ENCODE measurements at places on chromosomes 11 and 22.

DNA sequence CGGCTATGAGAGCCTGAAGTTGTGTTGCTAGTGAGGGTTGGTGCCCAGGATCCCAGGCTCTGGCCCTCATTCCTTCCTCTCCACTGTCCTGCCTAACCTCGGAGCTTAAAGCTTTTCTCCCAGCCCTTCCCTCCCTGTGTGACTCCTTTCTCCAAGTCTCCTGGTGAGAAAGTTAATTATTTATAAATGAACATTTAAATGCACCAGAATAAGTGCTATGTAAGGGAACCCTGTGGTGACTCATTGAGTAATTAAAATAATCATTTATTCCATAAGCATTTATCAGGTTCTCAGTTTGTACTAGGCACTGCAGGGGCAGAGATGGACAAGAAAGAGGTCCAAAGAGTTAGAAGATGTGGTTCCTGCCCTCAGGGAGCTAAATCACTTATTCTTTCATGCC, 89.1 kb upstream of the ISX start:
- DNase-seq: no peak

- peak; percentile 82 for DNase-seq
Observed at GRCh38 chr11:44509296-44509695, 56.2 kb upstream of the CD82 start.

GRCh38 chr22:42026705-42027104, 28.1 kb downstream of the WBP2NL start:
- DNase-seq: no peak

GRCh38 chr11:6567371-6567745, 36.1 kb downstream of the RRP8 start:
- no peak for DNase-seq

DNA sequence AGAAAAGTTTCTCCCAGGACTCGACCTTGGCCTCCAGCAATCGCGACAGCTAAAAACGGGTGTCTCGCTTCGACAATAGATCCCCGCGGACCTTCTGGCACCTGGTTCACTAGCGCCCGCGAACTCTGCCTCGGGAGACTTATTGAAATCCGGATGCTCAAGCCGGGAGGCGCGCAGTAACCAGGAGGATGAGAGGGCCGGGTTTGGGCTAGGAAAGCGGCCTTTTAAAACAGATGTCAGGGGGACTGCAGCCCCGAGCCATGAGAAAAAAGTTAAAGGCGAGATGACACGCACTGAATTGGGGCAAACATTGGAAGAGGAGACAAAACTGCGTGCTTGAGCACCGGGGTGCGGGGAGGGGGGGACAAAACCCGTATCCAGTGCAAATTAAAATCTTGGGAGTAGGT, 637 bp upstream of the ZBTB16 start:
- no peak for DNase-seq

DNA sequence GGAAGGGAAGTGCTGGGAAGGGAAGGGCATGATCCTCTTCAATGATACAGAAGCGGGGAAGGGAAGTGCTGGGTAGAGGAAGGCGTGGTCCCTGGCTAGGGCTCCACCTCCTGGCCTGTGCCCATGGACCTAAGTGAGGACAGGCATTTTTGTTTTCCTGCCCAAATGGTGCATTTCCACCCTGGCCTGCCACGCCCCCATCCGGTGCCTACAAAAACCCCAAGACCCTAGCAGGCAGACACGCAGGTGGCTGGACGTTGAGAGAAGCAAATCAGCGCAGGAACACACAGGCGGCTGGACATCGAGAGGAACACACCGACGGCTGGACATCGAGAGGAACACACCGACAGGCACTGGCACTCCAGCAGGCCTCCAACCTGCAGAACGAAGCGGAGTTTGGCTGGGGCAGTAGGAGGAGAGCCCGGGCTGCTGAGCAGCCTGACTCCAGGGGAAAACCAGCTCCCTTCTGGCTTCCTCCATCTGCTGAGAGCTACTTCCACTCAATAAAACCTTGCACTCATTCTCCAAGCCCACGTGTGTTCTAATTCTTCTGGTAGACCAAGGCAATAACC, 628.3 kb downstream of the BUD13 start:
- no peak for DNase-seq

DNA sequence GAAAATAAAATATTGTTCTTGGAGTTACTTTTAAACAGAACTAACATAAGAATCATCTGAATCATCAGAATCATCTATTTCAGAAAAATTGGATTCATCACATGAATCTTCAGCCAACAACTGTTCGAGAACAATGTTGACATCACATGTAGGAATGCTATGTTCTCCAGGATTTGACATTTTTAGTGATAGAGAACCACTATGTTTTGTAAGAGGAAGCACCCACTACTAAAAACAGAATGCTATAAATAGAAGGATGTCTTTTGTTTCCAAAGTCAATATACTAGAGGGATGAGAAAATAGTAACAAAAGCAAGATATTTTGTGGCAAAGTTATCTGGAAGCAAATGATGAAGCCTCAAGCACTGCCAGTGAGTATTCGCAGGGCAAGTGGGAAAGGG, 263.4 kb upstream of the DDI1 start:
- peak; percentile 3 for DNase-seq

GRCh38 chr11:15073361-15074205, at the start of gene CALCB:
TSS of gene CALCB (plus strand) at chr11:15073593. CDS start at chr11:15074719, 1,126 bp downstream.
- peak; percentile 24 for DNase-seq

GRCh38 chr11:81007046-81007445, 1566.2 kb upstream of the TENM4 start:
- peak; percentile 48 for DNase-seq

GRCh38 chr22:42273855-42274451, 3.5 kb upstream of the TCF20 start:
- DNase-seq: no peak

GRCh38 chr11:2121227-2122130, 17.7 kb downstream of the IGF2 start:
- DNase-seq: no peak

DNA sequence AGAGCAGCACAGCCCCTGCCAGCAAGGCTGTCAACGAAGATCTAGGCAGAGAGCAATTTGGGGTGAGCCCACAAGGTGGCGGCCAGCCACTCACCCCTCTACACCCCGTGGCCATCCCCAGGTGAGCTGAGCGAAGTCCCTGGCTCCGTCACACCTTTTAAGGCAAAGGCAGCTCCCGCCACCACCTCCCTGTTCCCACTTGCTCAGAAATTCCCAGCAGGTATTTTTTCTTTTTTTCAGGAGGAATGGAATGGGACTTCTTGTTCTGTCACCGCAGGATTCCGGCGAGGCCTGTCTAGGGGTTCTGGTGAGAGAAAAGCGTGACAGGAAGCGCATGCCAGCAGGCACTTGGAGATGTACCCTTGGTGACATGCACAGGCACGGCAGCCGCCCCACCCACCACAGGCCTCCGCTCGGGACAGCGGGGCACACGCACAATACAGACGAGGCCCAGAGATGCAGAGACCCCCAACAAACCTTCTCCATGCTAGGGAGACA, 10.0 kb downstream of the RPL3 start:
- peak; percentile 71 for DNase-seq

GRCh38 chr11:15707194-15707593, 592.5 kb downstream of the INSC start:
- DNase-seq: no peak

DNA sequence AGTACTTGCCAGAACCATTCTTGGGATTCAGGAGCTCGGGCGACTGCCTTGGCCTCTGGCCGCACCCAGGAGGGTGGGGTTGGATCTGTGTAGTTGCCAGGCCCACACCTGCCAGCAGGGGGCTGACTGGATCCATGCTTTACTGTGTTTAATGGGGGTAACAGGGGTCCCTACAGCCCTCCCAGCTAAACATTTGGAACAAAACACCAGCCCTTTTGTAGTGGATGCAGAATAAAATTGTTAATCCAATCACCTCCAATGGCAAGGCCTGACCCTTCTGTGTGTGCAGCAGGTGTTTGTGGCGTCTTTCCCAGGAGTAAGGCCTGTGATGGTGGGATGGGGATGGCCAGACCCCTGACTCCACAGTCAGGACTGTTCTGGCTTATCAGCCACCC, 22.5 kb downstream of the SUN2 start:
- peak; percentile 67 for DNase-seq

DNA sequence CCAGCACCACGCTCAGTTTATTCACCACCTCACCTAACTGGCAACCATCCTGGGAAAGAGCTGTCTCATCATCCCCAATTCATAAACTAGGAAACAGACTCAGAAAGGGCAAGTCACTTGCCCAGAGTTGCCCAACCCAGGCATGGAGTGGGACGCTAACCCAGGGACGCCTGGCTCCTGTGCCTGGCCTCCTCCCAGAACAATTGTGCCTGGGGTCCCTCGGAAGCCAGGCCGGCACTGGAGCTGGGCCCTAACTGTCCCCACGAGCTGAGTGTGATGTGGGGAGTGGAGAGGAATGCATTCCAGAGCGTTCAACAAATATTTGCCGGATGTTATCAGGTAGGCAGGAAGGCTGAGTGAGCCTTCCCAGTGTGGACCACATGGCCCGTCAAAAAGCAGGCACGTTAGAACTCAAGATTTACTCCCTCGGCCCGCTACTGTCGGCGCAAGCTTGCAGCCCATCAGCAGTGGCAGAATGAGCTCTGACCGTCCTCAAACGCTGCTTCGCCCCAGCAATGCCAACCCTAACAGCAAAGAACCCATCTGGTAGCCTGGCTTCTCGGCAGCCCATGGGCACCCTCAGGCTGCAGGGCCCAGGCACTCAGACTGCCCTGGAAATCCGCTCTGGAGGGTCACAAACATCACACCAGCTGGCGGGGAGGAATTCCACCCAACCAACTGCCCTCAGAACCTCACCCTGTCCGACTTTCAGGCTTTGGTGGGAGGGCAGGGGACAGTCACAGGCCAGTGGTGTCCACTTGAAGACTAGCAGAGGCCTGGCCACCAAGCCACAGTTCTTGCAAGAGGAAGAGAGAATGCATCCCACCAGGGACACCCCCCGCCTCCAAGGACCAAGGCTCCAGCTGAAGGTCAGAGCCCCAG, 35.6 kb downstream of the MYH9 start:
- DNase-seq: no peak

All from tongue (tissue), 3 donors.